ENCODE measurements at places on chromosomes 5 and 9.

- H3K36me3 ChIP-seq: no peaks in the 10 kb centered on the region
- no peak overlapping the region for H3K4me3 ChIP-seq
- no peaks in the 10 kb centered on the region for H3K27me3 ChIP-seq
- no peaks in the 10 kb centered on the region for H3K4me1 ChIP-seq
- no peak overlapping the region for H3K27ac ChIP-seq
Measured at GRCh38 chr9:81370096-81370495, 319.3 kb downstream of the TLE1 start.

- H3K4me3 ChIP-seq: no peak overlapping the region
- no peaks in the 10 kb centered on the region for H3K36me3 ChIP-seq
- no peaks in the 10 kb centered on the region for H3K27me3 ChIP-seq
- peaks cover 29% of the 10 kb centered on the region for H3K4me1 ChIP-seq
- no peak for DNase-seq
Measured at GRCh38 chr5:133827830-133828229, 140.6 kb downstream of the C5orf15 start.

- DNase-seq: no peak
- H3K36me3 ChIP-seq: no peaks in the 10 kb centered on the region
- no peaks in the 10 kb centered on the region for H3K27me3 ChIP-seq
- H3K27ac ChIP-seq: no peak overlapping the region
Measured at GRCh38 chr9:97723819-97724218, 26.7 kb upstream of the XPA start.

DNA sequence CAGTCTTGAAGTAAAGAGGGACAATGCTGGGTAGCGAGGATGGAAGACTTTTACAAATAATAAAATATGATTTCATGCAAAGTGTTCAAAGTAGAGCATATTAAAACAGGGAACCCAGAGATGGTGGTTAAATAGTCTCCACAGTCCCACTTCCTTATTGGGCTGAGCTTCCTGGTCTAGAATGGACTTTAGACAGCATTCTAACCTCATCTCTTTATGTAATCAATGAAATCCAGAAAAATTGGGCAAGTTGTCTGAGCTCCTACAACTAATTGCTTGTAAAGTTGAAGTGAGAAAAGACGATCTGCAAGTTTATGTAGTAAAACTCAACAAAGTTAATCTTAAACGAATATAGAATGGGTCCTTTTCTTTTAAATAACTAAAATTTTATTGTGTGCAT is 328.9 kb downstream of the PJA2 start:
- no peaks in the 10 kb centered on the region for H3K4me1 ChIP-seq
- H3K27ac ChIP-seq: no peak overlapping the region

DNA sequence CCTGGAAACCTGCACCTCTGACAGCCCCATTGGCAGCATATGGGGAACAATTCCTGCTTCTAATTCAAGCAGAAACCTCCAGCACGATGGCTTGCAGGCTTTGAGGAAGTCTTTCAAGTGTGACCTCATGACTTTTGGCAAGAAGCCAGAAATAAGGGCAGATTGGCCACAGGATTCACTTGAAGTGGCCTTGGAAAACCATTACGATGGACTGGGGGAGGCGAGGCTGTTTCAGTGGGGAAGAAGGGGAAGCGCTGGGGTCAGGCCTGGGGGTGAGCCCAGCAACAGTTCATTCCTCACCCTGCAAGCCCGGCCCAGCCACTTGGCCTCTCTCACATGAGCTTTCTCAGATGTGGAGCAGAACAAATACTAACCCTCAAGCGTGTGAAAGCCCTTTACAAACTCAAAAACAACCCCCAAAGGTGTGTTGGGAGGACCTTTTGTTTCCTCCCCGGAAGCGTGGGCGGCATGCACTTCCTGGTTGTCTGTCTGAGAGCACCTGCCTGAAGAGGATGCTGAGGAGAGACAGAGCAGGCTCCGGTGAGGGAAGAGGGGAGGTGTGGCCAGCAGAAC is 26.9 kb upstream of the EEIG1 start:
- H3K4me1 ChIP-seq: peaks cover 43% of the 10 kb centered on the region
- peak; percentile 95 for DNase-seq
- no peaks in the 10 kb centered on the region for H3K36me3 ChIP-seq
- peak overlapping the region; percentile 63 for H3K27ac ChIP-seq

DNA sequence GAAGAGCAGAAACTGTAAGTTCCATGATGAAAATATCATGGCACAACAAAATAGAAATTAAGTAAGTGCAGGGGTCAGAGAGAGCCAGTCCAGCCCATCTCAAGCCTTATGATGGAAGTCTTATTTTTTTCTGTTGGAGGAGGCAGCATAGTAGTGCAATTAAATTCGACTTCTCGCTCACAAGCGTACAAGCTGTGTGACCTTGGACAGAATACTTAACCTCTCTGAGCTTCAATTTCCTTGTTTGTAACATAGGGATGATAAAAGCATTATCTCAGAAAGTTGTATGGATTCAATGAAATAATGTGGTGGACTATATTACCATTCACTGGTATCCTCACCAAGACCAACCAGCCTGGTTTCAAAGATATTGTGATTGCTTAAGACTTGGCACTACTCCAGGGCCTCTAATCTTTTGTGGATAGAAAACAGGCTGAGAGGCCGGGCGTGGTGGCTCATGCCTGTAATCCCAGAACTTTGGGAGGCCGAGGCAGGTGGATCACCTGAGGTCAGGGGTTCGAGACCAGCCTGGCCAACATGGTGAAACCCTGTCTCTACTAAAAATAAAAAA is 26.8 kb upstream of the MVB12B start:
- no peaks in the 10 kb centered on the region for H3K27me3 ChIP-seq
- no peak overlapping the region for H3K27ac ChIP-seq
- no peaks in the 10 kb centered on the region for H3K4me1 ChIP-seq

DNA sequence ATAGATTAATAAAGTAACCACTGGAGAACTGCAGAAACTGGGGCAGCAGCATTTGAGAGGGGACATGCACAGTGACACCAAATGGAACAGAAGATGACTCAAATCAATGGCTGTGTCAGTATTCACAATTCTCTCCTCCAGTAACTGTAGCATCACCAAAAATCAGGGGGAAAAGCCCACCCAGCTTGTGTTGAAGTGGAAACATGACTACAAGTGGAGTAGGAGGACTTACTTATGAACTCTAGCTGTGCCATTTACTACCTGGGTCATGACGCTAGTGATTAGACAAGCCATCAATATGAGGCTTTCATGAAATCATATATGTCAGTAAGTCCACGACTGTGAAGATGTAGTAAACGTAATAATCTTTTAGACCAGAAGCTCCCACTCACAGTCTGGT is 199.8 kb upstream of the PTGER4 start:
- DNase-seq: no peak
- peaks cover 3% of the 10 kb centered on the region for H3K4me1 ChIP-seq
- no peaks in the 10 kb centered on the region for H3K27me3 ChIP-seq
- H3K36me3 ChIP-seq: no peaks in the 10 kb centered on the region

DNA sequence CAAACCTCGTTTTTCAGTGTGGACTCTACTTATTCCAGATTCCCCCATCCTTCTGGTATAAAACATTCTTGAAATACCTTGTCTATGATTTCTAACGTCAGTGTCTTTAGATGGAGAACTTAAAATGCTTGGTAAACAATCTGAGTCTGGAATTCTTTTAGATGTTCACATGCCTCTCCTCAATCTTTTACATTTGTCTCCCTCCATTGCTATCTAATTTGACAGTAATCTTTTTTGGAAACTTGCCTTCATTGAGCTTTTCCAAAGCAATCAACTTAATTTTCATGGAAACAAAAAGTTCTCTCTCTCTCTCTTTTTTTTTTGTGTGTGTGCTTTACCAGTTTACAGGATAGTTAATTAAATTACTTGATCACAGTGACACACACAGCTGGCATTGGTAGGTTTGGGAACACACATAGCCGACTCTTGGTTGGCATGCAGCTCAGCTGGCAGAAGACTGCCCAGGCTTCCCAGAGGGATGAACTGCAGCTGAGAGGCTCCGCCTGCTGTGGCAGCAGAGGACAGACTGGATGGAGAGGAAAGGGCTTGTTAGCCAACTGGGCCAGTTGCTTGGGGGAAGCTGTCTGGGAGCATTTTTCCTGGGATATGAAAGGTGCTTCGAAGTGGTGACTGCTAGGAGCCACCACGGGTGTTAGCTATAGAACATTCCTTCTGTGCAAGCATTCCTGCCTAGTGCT is 271.3 kb downstream of the ZSWIM6 start:
- H3K27ac ChIP-seq: no peak overlapping the region
- no peak for DNase-seq
- no peak overlapping the region for H3K4me3 ChIP-seq
- H3K27me3 ChIP-seq: peaks cover 2% of the 10 kb centered on the region
- no peaks in the 10 kb centered on the region for H3K36me3 ChIP-seq

- peaks cover 5% of the 10 kb centered on the region for H3K4me1 ChIP-seq
- H3K27ac ChIP-seq: no peak overlapping the region
- H3K36me3 ChIP-seq: no peaks in the 10 kb centered on the region
- H3K27me3 ChIP-seq: peaks cover 41% of the 10 kb centered on the region
- no peak for DNase-seq
- H3K4me3 ChIP-seq: no peak overlapping the region
Measured at GRCh38 chr5:38447786-38448185, 108.7 kb downstream of the LIFR start.

DNA sequence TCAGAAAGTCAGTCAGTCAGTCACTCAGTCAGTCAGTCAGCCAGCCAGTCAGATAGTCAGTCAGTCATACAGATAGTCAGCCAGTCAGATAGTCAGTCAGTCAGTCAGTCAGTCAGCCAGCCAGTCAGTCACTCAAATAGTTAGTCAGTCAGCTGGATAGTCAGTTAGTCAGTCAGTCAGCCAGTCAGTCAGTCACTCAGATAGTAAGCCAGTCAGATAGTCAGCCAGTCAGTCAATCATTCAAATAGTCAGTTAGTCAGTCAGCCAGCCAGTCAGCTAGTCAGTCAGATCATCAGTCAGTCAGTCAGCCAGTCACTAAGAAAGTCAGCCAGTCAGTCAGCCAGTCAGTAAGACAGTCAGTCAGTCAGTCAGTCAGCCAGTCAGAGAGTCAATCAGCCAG is 477.1 kb downstream of the AGTPBP1 start:
- H3K27ac ChIP-seq: no peak overlapping the region
- H3K27me3 ChIP-seq: no peaks in the 10 kb centered on the region
- DNase-seq: no peak
- H3K4me1 ChIP-seq: no peaks in the 10 kb centered on the region

GRCh38 chr5:107331882-107332281 is 338.9 kb downstream of the EFNA5 start:
- no peaks in the 10 kb centered on the region for H3K4me1 ChIP-seq
- no peaks in the 10 kb centered on the region for H3K27me3 ChIP-seq
- DNase-seq: no peak

GRCh38 chr5:170623576-170624181 is 119.9 kb downstream of the KCNIP1 start:
- H3K4me3 ChIP-seq: no peak overlapping the region
- H3K27me3 ChIP-seq: no peaks in the 10 kb centered on the region
- H3K36me3 ChIP-seq: no peaks in the 10 kb centered on the region
- DNase-seq: peak; percentile 16
- H3K27ac ChIP-seq: no peak overlapping the region

DNA sequence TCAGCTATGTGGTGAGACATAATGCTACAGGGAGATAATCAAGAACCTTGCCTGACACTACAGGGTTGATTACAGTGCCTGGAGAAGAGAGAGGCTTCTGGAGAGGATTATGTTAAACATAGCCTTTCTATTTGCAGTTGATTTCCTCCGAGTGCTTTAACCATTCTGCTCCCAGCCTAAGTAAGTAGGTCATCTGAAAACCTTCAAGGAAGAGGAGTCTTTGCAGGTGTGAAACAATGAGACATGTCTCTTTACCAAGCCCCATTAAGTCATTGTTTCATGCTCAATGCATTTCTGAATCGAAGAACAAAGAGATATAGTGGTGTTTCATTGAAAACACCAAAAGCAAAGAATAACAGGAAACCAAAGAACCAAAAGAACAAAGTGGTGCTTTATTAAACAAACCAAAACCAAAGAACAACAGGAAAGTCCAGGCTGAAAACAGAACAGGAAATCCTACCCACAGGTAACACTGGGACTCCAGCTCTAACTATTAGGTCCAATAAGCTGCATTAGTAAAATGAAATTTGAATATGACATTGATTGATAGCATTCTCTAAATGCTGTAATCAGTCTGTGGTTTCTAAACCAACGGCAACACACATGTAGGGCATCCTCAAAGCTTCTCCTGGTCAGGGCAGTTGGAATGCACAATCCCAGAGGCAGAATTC is 113.3 kb upstream of the SPATA31D4 start:
- no peak overlapping the region for H3K4me3 ChIP-seq
- no peaks in the 10 kb centered on the region for H3K27me3 ChIP-seq
- DNase-seq: peak; percentile 4
- peak overlapping the region; percentile 25 for H3K27ac ChIP-seq

- H3K27ac ChIP-seq: no peak overlapping the region
- H3K27me3 ChIP-seq: no peaks in the 10 kb centered on the region
- peaks cover 33% of the 10 kb centered on the region for H3K36me3 ChIP-seq
- peaks cover 4% of the 10 kb centered on the region for H3K4me1 ChIP-seq
Measured at GRCh38 chr5:177040814-177041420, 18.4 kb downstream of the ZNF346 start.

DNA sequence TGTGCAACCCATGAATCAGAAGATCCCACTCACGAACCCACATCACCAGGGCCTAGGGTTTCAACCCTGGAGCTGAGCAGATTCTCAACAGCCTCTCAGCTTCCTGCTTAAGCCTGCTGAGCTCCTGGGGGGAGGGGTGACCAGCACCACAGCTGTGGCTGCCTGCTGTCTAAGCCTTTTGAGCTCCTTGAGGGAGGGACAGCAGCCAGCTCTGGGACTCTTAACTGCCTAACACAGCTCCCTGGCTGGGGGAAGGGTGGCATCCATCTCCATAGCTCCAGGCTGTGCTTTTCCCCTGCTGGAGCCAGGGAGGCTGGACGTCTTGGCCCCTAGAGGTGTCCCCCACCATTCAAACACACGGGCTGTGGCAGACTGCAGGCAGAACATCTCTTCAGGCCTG is 250.3 kb downstream of the DMAC1 start:
- H3K27me3 ChIP-seq: peaks cover 3% of the 10 kb centered on the region
- no peaks in the 10 kb centered on the region for H3K36me3 ChIP-seq
- no peak overlapping the region for H3K27ac ChIP-seq
- no peaks in the 10 kb centered on the region for H3K4me1 ChIP-seq

DNA sequence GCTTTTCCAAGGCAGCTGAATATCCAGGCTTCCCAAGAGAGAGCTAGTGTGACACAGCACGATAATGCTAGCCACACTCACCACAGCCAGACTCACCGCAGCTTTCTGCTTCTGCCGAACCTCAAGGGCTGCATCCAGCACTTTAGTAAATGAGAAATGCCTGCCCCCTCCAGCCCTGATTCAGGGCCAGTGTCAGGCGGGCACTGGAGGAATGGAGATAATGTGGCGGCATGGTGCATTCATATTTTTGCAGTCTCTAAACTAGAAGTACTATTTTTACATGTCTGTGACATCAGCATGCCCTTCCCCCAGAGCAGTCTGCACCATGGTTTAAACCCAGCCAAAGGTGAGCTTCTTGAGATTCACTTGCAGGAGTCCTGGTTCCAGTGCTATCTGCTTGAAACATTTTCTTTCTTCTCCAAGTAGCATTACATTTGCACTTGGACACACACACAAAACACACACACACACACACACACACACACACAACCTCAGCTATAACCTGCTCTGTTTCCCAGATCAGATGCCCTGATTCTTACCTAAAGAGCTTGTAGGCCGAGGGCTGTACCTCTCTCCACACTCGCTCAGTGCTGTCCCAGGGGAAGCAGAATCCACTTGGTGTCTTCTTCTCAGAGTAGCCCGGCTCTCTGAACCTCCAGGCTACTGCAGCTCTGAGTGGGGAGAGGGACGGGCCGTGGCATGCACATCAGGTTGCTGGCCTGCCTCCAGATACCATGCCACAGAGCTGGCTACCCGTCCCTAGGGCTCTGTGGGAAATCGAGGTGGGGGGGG is at the start of gene FGF1:
Gene FGF1 (minus strand): TSS at position 673 of the 792 bp plus-strand sequence. CDS start 71,963 bp downstream, outside the sequence.
- H3K36me3 ChIP-seq: no peaks in the 10 kb centered on the region
- H3K27me3 ChIP-seq: no peaks in the 10 kb centered on the region
- no peaks in the 10 kb centered on the region for H3K4me1 ChIP-seq
- DNase-seq: no peak

Measured in natural killer cell (primary cell).